ENCODE measurements at places on chromosomes 13 and 19. TPM values are rescaled to one million over a fixed set of nuclear protein-coding genes. Genes with fewer than 3 reads are reported as not detected.

Gene RNF17
- total RNA-seq = not detected

Gene FBL
- 126 TPM for total RNA-seq

Gene LSM14A
- total RNA-seq = 148 TPM

Gene ZNF536
- total RNA-seq = 2.4 TPM

Gene SLC25A42
- 19.1 TPM for total RNA-seq

Gene ZNF490
- total RNA-seq = 15.2 TPM

Gene LYPD5
- 7.3 TPM for total RNA-seq

Gene FGF14
- not detected for total RNA-seq

Gene CERS1
- total RNA-seq = 0.34 TPM

Gene PRX
- 3.0 TPM for total RNA-seq

Gene ZNF667
- total RNA-seq = 2.2 TPM

Gene C5AR2
- 28.3 TPM for total RNA-seq

Gene KLK4
- not detected for total RNA-seq

DNA sequence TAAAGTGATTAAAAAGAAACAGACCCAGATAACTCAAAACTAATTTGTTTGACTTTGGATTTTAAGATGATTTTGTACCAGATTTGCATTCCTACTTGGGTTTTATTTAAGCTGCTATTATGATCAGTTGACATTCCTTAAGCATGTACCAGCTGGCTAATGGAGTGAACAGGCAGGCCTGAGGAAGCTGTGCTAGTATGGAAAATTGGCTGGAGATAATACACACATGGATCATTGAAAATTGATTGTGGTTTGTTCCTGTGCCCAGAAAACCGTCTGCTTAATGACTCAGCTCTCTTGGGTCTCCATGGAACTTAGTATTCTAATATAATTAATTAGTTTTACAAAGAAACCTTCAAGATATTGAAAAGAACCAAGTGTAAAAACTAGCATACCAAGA, 22.6 kb downstream of the POLR1D start:
- DNase-seq = no peak

DNA sequence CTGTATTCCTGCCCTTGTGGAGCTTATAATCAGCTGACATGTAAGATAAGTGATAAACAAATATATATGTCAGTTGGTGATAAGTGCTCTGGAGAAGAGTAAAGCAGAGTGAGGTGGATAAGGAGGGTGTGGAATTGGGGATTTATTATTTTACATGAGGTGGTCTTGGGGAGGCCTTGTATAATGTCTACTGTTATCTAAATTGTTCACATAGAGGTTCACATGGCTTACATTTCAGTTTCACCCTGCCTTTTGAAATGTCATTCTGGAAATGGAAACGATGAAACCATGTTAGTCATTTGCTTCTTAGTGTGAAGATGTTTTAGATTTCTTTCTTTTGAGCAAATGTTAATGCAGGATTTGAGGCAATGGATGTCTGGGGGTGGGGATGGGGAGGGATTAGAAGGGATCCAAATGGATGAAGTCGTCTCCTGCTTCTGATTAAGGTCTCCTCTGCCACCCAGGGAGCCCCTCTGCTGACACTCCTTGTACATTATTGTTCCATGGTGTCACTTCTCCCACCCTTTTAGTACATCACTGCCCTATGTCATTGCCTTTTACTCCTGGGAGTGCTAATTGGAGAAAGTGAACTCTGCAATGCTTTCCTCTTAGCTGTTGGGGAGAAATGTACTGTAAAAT, 14.0 kb downstream of the B3GLCT start:
- DNase-seq = no peak

DNA sequence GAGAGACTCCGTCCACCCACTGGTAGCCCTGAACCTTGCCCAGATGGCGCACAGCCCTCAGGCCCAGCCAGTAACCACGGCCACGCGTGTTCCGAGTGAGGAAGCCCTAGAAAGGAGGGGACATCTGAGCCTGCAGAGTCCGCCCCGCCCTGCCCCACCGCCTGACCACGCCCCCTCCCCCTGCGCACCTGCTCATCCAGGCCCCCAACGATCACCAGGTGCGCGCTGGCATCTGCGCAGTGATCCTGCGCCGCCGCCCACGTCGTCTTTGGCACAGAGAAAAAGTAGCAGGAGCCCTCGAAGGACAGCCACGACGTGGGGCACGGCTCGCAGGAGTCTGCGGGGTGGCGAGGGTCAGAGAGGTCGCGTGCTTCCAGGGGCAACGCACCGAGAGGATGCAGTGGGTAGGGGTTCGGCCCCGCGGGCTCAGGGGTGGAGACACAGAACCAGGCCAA, 2.1 kb downstream of the CLEC4G start:
- DNase-seq = peak; percentile 79

GRCh38 chr19:55956431-55956830, 8.8 kb downstream of the NLRP8 start:
- DNase-seq = no peak

GRCh38 chr13:43694146-43694664, 92.6 kb downstream of the ENOX1 start:
- no peak for DNase-seq

DNA sequence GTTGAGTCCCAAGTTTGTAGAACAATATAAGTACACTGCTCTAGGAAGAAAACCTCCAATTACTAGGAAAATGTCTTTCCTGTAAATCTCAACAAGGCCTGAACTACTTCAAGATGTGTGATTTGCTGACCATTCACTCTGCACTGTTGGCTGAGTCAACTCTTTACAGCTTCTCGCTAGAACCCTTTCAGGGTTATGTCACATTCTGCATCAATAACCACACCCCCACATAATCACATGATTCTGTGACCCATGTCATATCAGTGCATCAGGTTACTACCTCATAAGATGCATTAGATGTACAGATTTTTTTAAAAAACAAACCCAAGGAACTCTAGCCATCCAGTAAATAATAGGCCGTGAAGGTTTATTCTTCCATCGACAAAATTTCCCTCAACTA, 16.1 kb upstream of the DCLK1 start:
- DNase-seq = no peak

DNA sequence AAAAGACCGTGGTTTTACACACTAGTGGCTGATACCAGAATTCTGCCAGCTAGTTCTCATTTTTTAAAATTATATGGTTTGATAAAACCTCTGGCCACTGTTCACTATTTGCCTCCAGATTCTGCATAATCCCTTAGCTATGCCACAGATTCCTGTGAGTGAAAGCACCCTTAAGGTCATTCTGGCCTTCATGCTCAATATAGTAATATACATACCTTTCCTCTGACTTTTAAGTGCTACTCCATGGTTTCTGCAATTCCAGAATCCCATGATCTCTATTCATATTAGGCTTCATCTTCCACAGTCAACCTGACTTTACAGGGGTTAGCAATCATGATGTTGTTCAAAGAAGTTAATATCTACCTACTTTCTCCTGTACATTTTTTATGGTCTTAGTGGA, 274.1 kb upstream of the EDNRB start:
- DNase-seq = no peak

DNA sequence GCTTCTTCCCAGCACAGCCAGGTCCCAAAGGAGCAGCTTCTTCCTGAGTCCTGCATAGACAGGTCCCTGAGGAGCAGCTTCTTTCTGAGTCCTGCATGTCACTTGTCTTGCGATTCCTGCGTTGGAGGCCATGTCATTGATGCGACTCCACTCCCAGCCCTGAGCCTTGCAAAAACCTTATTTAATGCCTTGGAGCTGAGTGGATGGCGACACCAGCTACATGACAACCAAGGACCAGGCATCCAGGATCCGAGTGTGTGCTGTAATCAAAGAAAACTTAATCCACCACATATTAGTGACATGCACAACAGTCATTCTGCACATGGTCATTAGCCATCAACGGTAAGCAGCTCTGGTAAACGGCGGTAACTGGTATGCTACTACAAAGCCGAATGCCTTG, 315.8 kb downstream of the TEX29 start:
- no peak for DNase-seq

- no peak for DNase-seq
These were observed 20.3 kb upstream of the CACNA1A start for GRCh38 chr19:13526552-13526951.

GRCh38 chr19:10227026-10227971, 3.8 kb downstream of the S1PR2 start:
- DNase-seq = no peak

DNA sequence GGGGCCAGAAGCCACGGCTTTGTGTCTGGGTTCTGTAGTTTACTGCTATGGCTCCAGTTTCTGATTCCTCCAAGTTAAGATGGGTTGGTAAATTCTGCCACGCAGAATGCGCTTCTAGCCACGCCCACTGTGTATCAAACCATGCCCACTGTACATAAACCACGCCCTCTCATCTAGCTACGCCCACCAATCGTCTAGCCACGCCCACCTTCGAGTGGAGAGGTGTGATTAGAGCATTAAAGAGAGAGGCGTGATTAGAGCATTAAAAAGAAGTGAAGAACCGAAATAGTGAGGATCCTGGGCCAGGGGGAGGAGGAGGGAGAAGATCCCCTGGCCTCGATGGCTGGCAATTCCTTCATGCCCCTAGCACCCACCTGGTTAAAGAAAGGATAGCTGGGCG, 43.7 kb upstream of the ADGRE5 start:
- DNase-seq = no peak

- no peak for DNase-seq
These were observed 84.2 kb downstream of the LRCH1 start for GRCh38 chr13:46637213-46637612.
